Muscle of leg (tissue), 16 donors: ENCODE measurements at places on chromosomes 16 and 17. TPM values are rescaled to one million over a fixed set of nuclear protein-coding genes. Genes with fewer than 3 reads are reported as not detected.

- H3K27me3 ChIP-seq, result no peaks in the 10 kb centered on the region
- no peaks in the 10 kb centered on the region for H3K36me3 ChIP-seq
- peaks cover 3% of the 10 kb centered on the region for H3K4me1 ChIP-seq
- H3K4me3 ChIP-seq, result no peak overlapping the region
- DNase-seq, result no peak
These were observed 14.0 kb downstream of the TSNAXIP1 start for GRCh38 chr16:67820608-67821259.

- H3K4me1 ChIP-seq, result no peaks in the 10 kb centered on the region
- H3K27ac ChIP-seq, result no peak overlapping the region
- DNase-seq, result no peak
- H3K36me3 ChIP-seq, result peaks cover 70% of the 10 kb centered on the region
- H3K27me3 ChIP-seq, result no peaks in the 10 kb centered on the region
These were observed 13.6 kb downstream of the SMCR8 start for GRCh38 chr17:18328643-18329204.

DNA sequence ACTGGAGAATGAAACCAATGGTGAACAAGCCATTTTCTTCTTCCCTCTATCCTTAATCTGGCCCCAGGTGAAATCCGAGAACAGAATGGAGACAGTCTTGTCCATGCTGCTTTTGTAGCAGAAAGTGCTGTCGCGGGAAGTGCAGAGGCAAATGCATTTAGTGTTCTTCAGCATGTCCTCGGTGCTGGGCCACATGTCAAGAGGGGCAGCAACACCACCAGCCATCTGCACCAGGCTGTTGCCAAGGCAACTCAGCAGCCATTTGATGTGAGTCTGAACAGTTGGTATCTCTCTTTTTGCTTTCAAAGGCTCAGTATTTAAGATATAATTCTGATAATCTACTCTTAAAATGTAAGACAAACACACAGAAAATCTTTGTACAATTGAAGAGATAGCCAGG, 18.7 kb downstream of the UQCRC2 start:
- H3K27ac ChIP-seq, result no peak overlapping the region
- H3K4me3 ChIP-seq, result no peak overlapping the region
- H3K4me1 ChIP-seq, result no peaks in the 10 kb centered on the region
- DNase-seq, result no peak
- H3K36me3 ChIP-seq, result peaks cover 60% of the 10 kb centered on the region

MAPT gene
- 4.0 TPM for total RNA-seq

GRCh38 chr17:50208611-50209061, 7.2 kb upstream of the COL1A1 start:
- H3K27me3 ChIP-seq, result peaks cover 26% of the 10 kb centered on the region
- no peak for DNase-seq
- peaks cover 89% of the 10 kb centered on the region for H3K4me1 ChIP-seq
- no peak overlapping the region for H3K4me3 ChIP-seq

DNA sequence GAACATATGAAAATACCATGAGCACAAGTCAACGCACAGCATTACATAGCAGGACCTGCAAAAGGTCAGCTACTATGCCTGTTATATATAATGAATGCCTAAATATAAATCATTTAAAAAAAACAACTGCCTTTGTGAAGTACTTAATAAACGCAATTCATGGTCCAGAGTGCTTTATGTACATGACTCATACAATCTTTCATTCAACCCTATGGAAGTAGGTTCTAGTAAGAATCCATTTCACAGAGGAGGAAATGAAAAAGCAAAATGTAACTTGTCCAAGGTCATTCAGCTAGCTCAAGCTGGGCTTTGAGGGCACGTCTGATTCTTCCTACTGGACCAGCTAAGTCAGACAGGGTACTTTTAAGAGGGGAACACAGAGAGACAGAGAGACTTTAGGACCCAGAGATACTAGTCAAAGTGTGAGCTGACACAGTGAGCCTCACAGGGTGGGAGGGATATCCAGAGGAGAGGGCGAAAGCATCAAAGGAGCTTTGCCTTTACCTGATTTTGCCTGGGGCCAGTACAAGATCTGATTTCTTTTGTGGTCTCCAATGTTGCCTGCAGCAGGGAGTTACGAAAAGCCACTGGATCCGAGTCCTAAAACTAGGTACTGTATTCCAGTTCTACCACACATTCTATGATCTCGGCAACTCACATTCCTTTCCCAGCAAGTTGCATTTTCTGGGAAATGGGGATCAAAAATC, 83.4 kb upstream of the ZFHX3 start:
- no peaks in the 10 kb centered on the region for H3K27me3 ChIP-seq
- H3K27ac ChIP-seq, result no peak overlapping the region
- H3K4me3 ChIP-seq, result no peak overlapping the region

GFAP gene
- total RNA-seq, result 0.35 TPM

DNA sequence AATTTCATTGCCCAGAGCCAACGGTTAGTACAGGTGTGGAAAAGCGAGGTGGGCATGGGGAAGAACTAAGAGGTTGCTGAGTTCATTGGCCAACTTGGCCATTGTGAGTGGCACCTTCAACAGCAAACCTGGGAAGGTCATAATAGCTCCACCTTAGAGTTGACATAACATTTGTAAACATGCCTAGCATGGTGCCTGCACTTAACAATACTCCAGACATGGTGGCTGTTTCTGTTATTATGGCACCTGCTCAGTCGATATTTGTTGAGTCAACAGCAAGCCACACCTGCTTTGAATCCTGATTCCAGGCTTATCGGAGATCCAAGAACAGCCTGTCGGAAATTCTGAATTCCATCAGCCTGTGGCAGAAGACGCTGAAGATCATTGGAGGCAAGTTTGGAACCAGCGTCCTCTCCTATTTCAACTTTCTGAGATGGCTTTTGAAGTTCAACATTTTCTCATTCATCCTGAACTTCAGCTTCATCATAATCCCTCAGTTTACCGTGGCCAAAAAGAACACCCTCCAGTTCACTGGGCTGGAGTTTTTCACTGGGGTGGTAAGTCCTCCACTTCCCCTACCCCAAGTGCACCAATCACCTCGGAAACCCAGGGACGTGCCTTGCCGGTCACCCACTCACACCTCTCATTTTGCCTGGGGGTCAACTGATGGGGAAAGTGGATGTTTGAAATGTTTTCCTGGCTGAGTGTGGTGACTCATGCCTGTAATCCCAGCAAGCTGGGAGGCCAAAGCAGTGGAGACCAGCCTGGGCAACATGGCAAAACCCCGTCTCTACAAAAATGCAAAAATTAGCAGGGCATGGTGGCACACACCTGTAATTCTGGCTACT, 46.0 kb downstream of the TMC5 start:
- H3K36me3 ChIP-seq, result no peaks in the 10 kb centered on the region
- H3K4me1 ChIP-seq, result no peaks in the 10 kb centered on the region
- no peak for DNase-seq
- no peak overlapping the region for H3K4me3 ChIP-seq
- H3K27ac ChIP-seq, result no peak overlapping the region

DNA sequence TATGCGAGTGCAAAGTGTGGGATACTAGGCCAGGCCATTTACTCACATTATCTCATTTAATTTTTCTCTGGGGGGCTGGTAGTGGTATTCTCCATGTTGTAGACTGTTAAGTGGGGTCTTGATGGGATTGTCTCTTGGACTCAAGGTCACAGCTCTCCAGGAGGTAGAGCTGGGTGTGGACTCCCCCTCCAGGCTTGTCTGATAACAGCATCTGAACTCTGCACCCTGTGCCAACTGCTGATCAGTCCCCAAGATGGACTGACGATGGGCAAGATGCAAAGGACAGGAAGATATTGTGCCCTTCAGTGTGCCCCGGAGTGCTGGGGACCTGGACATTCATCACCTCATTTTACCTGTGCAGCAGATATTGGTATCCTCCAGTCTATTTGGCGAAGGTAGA, 147.8 kb downstream of the MSI2 start:
- H3K4me1 ChIP-seq, result peaks cover 8% of the 10 kb centered on the region
- no peak overlapping the region for H3K4me3 ChIP-seq
- peaks cover 2% of the 10 kb centered on the region for H3K27me3 ChIP-seq
- no peak overlapping the region for H3K27ac ChIP-seq
- peaks cover 5% of the 10 kb centered on the region for H3K36me3 ChIP-seq

MYH3 gene
- 10,246 TPM for total RNA-seq

- H3K27ac ChIP-seq, result no peak overlapping the region
- H3K36me3 ChIP-seq, result peaks cover 4% of the 10 kb centered on the region
- no peak for DNase-seq
- H3K4me3 ChIP-seq, result no peak overlapping the region
- no peaks in the 10 kb centered on the region for H3K27me3 ChIP-seq
These were observed 54.7 kb downstream of the CFDP1 start for GRCh38 chr16:75378616-75379015.

NHLRC4 gene
- 1.5 TPM for total RNA-seq

GRCh38 chr17:16211590-16211989, 3.7 kb downstream of the NCOR1 start:
- H3K4me1 ChIP-seq, result peaks cover 9% of the 10 kb centered on the region
- H3K4me3 ChIP-seq, result no peak overlapping the region
